ENCODE measurements at places on chromosomes 2 and 18.

DNA sequence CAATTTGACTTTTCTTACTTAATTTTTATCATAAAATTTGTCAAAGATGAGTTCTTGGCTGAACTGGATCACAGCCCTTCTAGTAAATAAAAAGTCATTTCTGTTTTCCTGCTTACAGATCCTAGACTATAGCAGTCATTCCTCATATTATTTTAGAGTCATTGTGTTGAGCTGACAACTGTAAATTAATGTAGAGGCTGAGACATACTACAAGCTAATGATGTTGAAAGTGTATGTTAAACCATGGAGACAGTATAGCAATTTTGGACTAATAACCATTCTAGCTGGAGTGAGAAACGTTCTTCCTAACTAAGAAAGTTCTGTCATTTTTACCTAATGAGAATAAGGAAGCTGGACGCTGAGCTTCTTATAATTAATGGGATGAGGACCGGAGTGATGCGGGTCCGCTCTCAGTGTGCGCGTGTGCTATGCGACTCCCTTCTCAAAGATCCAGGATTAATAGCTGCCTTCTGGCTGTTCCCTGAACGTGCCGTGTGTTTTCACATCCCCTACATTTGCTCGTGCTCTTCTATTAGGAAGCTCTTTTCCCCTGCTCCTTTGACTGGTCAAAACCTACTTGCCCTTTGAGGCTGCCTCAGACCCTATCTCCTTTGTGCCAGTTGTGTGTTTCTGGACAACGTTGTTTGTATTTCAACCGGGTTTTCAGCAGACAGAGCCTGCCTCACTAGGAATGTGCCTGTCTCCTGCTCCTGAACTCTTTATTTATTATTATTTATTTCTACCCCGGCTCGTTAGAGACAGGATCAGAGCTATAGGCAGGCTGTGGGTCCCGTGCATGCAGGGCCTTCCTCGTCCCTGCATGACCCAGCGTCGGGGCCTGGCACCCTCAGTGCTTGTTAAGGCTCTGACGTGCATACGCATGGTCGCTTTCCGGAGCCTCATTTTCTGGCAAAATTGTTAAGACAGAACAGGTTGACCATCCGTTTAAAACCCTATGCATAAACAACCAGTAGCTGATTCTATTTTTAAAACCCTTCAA is 182.6 kb downstream of the DCDC2C start:
- DNase-seq = no peak

DNA sequence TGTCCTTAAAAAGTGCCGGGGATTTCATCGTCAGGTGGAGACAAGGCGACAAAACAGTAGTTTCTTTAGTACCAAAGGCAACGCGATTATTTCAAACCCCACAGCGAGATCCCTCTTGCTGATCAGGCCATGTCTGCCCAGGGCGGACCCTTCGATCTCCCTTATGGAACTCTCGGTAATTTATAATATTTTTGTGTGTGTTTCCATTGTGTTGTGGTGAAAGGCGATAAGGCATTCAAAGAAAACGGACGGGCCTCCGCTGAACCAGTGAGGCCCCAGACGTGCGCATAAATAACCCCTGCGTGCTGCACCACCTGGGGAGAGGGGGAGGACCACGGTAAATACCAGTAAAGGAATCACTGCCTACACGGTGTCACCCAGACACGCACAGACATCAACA is 1.4 kb upstream of the GAD1 start:
- no peak for DNase-seq

DNA sequence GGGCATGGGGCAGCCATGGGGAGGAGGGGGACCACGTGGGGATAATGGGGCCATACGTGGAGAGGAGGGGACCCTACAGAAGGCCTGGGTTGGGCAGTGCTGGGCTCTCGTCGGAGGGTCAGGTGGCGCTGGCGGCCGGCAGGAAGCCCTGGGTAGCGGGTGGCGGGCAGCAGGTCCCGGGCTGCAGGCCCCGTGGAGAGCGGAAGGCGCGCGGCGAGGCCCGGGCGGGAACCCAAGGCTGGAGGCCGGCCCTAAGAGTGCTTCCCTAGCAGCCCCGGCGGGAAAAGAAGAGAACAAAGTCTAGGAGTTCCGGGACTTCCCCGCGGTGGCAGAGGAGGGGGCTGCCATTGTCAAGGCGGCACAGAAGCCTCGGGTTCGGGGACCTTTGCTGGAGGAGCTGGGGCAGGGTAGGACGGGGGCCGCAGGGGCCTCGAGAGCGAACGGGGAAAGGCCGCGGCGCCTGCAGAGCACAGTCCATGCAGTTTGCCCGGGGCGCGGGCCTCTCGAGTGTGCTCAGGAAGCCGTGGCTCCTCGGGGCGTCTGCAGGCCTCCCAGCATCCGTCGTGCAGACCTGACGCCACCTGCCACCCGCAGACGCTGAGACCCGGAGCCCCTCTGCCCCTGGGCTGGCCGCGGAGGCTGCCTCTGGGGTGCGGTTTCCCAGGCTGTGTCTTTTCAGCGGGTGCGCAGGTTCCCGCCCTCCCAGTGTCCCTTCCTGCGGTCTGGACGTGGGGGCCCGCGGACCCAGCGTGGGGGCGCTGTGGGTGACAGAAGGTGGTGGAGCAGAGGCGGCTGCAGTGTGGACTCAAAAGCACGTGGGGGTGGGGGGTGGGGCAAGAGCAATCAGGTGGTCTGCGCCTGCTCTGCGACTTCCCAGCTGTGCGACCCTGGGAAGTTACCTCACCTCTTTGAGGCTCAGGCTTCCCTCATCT is 19.4 kb upstream of the NCL start:
- DNase-seq = peak; percentile 22

DNA sequence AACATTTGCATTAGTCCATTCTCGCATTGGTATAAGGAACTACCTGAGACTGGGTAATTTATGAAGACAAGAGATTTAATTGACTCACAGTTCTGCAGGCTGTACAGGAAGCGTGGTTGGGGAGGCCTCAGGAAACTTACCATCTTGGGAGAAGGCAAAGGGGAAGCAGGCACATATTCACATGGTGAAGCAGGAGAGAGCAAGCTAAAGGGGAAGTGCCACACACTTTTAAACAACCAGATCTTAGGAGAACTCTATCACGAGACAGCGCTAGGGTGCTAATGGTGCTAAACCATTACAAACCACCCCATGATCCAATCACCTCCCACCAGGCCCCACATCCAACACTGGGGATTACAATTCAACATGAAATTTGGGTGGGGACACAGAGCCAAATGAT is 201.7 kb upstream of the MGAT5 start:
- no peak for DNase-seq

GRCh38 chr2:101558740-101559525 is 84.0 kb upstream of the RFX8 start:
- DNase-seq = no peak

DNA sequence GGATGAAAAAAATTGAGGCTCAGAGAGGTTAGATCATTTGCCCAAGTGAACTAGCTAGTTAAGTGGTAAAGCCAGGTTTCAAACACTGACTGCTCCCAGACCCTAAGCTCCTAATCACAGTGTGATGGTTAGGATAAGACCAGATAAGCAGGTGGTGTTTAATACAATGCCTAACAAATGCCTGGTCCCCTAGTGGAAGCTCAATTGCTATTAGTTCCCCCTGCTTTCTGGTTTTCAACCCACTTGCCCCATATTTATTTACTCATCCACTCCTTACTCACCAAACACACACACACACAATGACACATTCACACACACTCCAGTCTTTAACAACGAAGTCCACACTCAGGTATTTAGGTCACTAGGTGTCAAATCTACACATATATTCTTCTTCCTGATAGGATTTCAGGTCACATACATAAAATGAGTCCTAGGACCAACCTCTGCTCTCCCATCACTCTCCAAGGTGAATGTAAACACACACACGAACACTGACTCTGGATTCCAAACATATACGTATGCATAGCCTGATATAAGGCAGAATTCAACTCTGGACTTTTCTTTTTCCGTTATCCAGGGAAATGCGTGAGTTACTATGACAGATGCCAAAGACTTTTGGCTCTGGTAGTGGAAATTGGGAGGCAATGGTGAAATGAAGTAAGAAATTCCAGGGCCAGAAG is 73.6 kb upstream of the TSPYL6 start:
- no peak for DNase-seq
